Muscle of leg (tissue), 16 donors: ENCODE measurements at places on chromosomes 5 and 9. TPM values are rescaled to one million over a fixed set of nuclear protein-coding genes. Genes with fewer than 3 reads are reported as not detected.

GRCh38 chr5:40801771-40802562 is 3.8 kb upstream of the PRKAA1 start:
- H3K4me3 ChIP-seq, result no peak overlapping the region
- DNase-seq, result no peak
- no peaks in the 10 kb centered on the region for H3K36me3 ChIP-seq
- no peak overlapping the region for H3K27ac ChIP-seq
- H3K27me3 ChIP-seq, result no peaks in the 10 kb centered on the region

- no peaks in the 10 kb centered on the region for H3K36me3 ChIP-seq
- no peak for DNase-seq
- H3K4me1 ChIP-seq, result peaks cover 5% of the 10 kb centered on the region
- no peak overlapping the region for H3K4me3 ChIP-seq
- H3K27me3 ChIP-seq, result no peaks in the 10 kb centered on the region
- no peak overlapping the region for H3K27ac ChIP-seq
These were observed 673.1 kb upstream of the KLF4 start for GRCh38 chr9:108162664-108163063.

DNA sequence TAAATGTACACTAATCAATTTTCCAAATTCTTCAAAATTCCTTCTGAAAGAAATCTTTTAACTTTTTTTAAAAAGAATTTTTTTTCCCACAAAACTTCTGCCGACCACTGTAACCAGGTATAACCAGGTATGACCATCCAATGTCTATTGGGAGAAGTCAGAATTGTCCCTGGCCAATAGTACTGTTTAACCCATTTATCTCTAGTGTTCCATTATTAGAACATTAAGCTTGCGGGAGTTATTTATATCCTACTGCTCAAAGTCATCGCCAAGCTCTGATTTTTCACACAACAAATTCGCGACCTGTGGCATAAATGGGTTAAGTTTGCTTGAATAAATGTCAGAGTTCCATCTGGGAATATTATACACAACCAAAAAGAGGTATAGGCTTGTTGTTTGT is 343.2 kb downstream of the ANXA1 start:
- H3K4me3 ChIP-seq, result no peak overlapping the region
- H3K27me3 ChIP-seq, result no peaks in the 10 kb centered on the region
- no peaks in the 10 kb centered on the region for H3K36me3 ChIP-seq
- H3K27ac ChIP-seq, result no peak overlapping the region
- DNase-seq, result no peak

DNA sequence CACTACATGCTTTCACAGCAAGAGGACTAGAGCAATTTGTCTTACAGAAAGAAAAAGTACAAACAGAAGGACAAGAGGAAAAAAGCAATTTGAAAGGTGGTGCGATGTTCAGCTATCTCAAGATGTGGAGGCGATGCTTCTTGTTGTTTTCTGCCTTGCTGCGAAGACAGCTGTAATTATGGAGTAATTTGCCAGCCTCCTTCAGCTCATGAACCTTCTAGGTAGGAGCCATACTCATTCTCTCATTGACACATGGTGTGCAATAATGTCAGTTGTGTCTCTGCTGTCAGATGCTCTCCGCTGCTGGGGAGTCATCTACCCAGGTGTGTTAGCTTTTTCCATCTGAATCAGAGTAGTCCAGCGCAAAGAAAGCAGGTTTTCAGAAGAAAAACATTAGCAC is 424.5 kb downstream of the NR2F1-AS1 start:
- DNase-seq, result no peak
- no peaks in the 10 kb centered on the region for H3K36me3 ChIP-seq
- H3K27me3 ChIP-seq, result no peaks in the 10 kb centered on the region
- no peaks in the 10 kb centered on the region for H3K4me1 ChIP-seq

- no peaks in the 10 kb centered on the region for H3K4me1 ChIP-seq
- no peak for DNase-seq
- no peak overlapping the region for H3K27ac ChIP-seq
- H3K4me3 ChIP-seq, result no peak overlapping the region
- no peaks in the 10 kb centered on the region for H3K27me3 ChIP-seq
- H3K36me3 ChIP-seq, result no peaks in the 10 kb centered on the region
These were observed 87.3 kb downstream of the PRDM6 start for GRCh38 chr5:123176224-123176937.

DNA sequence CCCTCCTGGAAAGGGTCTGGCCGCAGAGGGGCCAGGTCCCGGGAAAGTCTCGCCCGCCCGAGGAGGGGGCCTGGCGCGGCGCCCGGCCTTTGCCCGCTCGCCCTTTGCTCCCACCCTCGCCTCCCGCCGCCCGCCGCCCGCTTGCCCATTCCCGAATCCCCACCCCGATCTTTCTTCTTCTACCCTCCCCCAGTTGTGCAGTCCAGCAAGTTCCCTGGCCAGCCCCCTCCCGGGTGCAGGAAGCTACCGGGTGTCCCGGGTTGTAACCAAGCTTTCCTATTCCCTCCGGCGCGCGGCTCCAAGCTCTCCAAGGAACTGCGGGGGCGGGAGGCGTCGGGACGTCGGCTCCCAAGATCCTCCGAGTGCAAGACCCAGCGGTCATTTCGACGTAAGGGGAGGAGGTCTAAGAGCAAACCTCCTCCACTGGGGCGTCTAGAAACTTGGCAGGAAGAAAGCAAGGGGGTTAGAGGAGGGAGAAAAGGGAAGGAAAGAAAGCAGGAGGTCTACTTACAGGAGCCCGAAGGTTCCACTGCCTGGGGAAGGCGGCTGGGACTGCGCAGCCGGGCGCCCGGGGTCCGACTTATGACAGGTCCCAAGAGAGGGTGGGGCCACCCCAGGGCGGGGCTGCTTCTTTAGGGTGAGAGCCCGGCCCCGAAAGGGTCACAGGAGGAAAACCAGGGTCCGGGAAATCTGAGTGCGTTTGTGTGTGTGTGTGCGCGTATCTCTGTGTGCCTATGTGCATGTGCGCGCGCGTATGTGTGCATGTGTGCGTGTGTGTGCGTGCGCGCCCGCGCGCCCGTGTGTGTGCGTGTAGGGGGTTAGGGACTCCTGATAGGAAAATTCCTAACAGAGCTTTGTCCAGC is at the start of gene PTGR1:
PTGR1 (minus strand) TSS at position 556 of the 863 bp plus-strand sequence. CDS start 2,225 bp downstream, outside the sequence.
- peaks cover 17% of the 10 kb centered on the region for H3K36me3 ChIP-seq
- H3K4me3 ChIP-seq, result peak within 1 kb of the TSS; percentile 70
- H3K27me3 ChIP-seq, result no peaks in the 10 kb centered on the region
- peaks cover 11% of the 10 kb centered on the region for H3K4me1 ChIP-seq

PAEP gene
- not detected for total RNA-seq

DNAJC18 gene
- 15.3 TPM for total RNA-seq

GRCh38 chr9:78026416-78026815 is 5.2 kb downstream of the GNAQ start:
- no peaks in the 10 kb centered on the region for H3K36me3 ChIP-seq
- H3K27me3 ChIP-seq, result no peaks in the 10 kb centered on the region
- no peak overlapping the region for H3K4me3 ChIP-seq
- DNase-seq, result no peak

- H3K27ac ChIP-seq, result no peak overlapping the region
- peak; percentile 46 for DNase-seq
- no peaks in the 10 kb centered on the region for H3K27me3 ChIP-seq
- no peak overlapping the region for H3K4me3 ChIP-seq
- no peaks in the 10 kb centered on the region for H3K4me1 ChIP-seq
These were observed 277.6 kb downstream of the SEMA5A start for GRCh38 chr5:9268226-9268625.

GRCh38 chr9:127518091-127518856 is 67.0 kb downstream of the LRSAM1 start:
- peaks cover 33% of the 10 kb centered on the region for H3K4me1 ChIP-seq
- no peak overlapping the region for H3K27ac ChIP-seq
- no peaks in the 10 kb centered on the region for H3K27me3 ChIP-seq
- H3K4me3 ChIP-seq, result no peak overlapping the region

DNA sequence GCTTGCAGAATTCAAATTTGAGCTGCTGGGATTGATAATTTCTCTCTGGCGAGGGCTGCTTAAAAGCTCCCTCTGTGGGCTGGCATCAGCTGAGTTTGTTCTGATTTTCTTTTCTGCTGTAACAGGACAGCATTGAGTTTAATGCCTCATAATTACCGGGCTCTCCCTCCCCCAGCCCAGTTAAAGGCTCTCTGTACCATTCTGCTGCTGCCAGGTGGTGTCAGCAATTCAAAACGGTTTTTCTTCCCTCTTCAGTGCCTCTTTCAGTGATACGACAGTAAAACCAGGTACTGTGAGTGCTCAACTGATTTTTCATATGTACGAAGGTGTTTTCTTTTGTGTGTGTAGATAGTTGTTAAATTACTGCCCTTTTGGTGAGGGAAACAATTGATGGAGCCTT is 509.3 kb upstream of the CTNND2 start:
- no peak overlapping the region for H3K27ac ChIP-seq
- DNase-seq, result no peak
- no peaks in the 10 kb centered on the region for H3K27me3 ChIP-seq

GRCh38 chr9:87655731-87656130 is 70.2 kb upstream of the CTSL start:
- peaks cover 40% of the 10 kb centered on the region for H3K36me3 ChIP-seq
- H3K27me3 ChIP-seq, result no peaks in the 10 kb centered on the region
- DNase-seq, result no peak
- H3K27ac ChIP-seq, result no peak overlapping the region

GRM6 gene
- not detected for total RNA-seq

DNA sequence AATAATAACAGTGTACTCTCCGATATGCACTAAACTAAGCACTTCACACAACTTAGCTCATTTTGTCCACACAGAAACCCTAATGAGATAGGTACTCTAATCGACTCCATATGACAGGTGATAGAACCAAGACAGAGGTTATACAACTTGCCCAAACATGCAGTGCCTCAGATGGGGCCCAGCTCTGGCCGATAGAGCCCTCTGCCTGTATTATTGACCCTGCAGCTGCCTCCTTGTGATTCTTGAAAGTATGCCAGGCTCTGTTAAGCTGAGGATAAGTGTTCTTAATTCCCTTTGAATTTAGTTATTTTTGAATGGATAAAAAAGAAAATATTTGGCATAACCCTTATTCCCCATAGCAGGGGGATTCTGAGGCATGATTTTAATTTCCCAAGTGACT is 78.5 kb downstream of the HMHB1 start:
- no peaks in the 10 kb centered on the region for H3K36me3 ChIP-seq
- H3K27me3 ChIP-seq, result no peaks in the 10 kb centered on the region
- no peak overlapping the region for H3K27ac ChIP-seq
- peak; percentile 51 for DNase-seq
- peaks cover 39% of the 10 kb centered on the region for H3K4me1 ChIP-seq
- no peak overlapping the region for H3K4me3 ChIP-seq

GRCh38 chr5:101878190-101878589 is 417.9 kb downstream of the SLCO4C1 start:
- H3K4me1 ChIP-seq, result no peaks in the 10 kb centered on the region
- DNase-seq, result peak; percentile 22

DMRTA1 gene
- 0.35 TPM for total RNA-seq

- H3K4me1 ChIP-seq, result no peaks in the 10 kb centered on the region
- peak overlapping the region; percentile 77 for H3K27ac ChIP-seq
These were observed 1115.5 kb downstream of the DTWD2 start for GRCh38 chr5:117872798-117873368.
